ENCODE measurements at places on chromosomes 6 and 20.

DNA sequence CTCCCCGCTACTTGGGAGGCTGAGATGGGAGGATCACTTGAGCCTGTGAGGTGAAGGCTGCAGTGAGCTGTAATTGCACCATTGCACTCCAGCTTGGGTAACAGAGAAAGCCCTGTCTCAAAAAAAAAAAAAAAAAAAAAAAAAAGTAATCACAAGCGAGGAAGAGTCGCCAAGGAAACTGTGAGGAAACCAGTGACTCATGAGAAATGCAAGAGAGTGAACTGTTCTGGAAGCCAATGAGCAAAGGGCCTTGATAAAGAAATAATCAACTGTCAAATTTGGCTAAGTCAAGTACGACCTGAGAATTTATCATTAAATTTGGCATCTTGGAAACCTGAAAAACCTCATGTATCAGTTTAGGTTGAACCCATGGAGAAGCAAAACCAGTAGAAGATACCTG, 16.1 kb upstream of the LAMP5 start:
- no peak for DNase-seq

GRCh38 chr6:75409286-75409685, 84.3 kb downstream of the FILIP1 start:
- no peak for DNase-seq

- DNase-seq, result no peak
Measured at GRCh38 chr6:46925563-46926253, 4.0 kb upstream of the ADGRF5 start.

DNA sequence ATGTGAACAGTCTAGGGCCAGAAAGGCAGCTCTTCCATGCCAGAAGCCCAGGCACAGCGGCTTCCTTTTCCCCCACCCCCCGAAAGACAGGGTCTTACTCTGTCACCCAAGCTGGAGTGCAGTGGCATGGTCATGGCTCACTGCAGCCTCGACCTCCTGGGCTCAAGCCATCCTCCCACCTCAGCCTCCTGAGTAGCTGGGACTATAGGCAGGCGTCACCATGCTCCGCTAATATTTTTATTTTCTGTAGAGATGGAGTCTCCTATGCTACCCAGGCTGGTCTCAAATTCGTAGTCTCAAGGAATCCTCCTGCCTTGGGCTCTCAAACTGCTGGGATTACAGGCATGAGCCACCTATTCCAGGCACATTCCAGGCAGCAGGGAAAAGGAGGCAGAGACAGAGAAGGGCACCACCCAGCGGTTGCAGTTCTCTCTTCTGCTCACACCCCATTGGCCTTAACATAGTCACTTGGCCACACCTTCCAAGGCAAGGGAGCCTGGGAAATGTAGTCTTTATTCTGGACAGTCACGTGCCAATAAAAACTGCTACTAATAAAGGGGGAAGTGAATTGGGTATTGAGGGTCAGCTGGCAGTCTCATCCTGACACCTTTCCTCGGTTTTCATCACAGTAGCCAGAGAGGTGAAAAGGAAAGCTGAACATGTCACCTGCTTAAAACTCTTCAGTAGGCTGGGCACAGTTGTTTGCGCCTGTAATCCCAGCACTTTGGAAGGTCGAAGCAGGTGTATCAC, 205.9 kb downstream of the ZMYND8 start:
- no peak for DNase-seq

DNA sequence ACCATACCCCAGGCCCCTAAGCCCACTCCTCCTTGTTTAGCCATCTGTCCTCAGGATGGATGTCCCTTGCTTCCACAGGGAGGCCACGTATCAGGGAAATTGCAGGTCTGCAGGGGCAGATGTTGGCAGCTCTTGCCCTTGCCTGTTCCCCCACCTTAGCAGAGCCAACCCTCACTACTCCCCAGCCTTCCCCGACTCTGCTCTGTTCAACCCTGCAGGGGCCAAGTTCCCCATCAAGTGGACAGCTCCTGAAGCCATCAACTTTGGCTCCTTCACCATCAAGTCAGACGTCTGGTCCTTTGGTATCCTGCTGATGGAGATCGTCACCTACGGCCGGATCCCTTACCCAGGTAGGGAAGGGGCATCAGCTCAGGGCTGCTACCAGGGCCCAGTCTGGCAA, 10.7 kb upstream of the TM9SF4 start:
- no peak for DNase-seq

DNA sequence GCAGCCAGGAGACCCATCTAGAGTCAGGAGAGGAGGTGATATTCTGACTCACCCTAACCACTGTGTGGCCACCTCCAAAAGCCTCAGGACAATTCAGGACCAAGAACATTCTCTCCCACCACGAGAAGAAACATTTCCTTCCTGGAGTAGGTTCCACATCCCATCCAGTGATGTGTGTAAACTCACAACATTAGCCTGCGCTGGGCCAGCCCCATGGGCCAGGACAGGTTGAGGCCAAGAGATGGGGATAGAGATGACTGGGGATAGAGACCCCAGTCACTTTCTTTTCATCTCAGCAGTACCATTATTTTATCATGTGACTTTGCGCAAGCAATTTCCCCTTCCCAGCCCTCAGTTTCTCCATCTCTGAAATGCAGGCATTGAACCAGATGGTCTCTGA, 126.6 kb upstream of the PTPRT start:
- DNase-seq, result no peak

- no peak for DNase-seq
Measured at GRCh38 chr6:37928217-37928616, 108.7 kb downstream of the ZFAND3 start.

- DNase-seq, result no peak
Measured at GRCh38 chr20:7693761-7694160, 246.5 kb downstream of the HAO1 start.

GRCh38 chr6:13046084-13046483, 282.3 kb downstream of the TBC1D7 start:
- no peak for DNase-seq

DNA sequence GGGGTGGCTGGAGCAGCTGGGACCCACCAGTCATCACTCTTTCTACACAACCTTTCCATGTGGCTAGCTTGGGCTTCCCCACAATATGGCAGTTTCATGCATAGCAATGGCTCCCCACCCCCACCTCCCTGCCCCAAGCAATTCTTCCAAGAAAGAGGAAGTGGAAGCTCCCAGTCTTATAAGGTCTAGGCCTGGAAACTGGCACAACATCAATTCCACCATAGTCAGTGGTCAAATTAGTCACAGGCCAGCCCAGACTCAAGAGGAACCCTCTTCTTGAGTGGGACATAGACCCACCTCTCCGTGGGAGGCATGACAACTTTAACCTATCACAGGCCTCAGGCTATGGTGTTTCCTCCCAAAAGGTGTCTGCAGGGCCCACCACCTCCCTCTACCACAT, 17.7 kb downstream of the TGM6 start:
- no peak for DNase-seq

- DNase-seq, result no peak
Measured at GRCh38 chr6:47897247-47897646, 115.4 kb downstream of the OPN5 start.

- no peak for DNase-seq
Measured at GRCh38 chr6:105453968-105454367, 51.1 kb upstream of the PREP start.

- DNase-seq, result no peak
Measured at GRCh38 chr6:4564801-4565271, 211.4 kb upstream of the CDYL start.

DNA sequence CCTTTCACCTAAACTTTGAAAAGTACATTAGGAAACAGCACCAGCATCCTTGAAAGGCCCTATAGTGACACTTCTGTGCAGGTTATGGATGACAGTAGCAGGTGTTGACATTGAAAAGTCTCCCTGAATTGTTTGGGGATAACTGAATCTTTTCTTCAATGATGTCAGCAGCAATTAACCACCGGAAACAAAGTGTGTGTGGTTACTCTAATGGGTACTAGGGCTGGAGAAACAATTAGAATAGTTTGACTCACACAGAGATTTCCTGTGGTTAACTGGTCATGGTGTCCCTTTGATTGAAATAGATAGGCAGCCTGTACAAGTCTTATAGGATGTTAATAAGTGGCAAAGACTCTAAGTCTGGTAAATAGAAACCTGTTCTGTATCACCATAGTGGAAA, 189.1 kb downstream of the TBX18 start:
- no peak for DNase-seq

DNA sequence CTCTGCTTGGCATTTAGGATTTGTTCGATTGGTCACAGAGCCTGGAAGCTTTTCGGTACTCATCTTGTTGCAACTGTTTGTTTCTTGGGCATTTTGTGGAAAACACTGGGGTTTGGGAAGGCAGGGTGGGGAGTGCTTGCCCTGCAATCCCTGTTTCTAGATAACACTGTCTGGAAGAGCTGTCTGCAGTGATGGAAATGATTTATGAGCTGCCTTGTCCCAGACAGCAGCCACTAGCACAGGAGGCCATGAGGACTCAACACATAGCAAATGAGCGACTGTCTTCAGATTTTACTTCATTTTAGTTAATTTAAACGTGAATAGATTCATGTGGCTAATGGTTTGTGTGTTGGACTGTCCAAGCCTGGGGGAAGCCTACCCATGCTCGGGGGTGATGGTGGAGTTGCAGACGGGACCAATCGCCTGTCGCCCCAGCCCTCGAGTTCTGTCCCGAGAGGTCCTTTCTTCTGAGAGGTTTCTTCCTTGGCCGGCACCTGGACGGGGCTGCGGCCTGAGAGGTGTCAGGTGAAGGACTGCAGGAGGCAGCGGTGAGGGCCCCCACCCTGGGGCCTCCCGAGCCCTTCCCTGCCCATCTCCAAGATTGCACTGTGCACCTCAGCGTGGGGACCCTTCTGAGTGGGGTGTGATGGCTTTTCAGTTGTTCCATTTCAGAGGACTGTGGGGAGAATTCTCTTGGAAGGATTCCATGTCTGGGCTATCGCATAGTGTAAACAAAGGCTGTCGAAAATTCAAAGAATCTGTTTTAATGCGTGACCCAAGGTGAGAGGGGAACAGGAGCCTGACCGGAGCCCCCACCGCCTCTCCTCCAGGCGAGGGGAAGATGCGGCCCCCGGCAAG, 55.4 kb downstream of the SMOC2 start:
- DNase-seq, result no peak

DNA sequence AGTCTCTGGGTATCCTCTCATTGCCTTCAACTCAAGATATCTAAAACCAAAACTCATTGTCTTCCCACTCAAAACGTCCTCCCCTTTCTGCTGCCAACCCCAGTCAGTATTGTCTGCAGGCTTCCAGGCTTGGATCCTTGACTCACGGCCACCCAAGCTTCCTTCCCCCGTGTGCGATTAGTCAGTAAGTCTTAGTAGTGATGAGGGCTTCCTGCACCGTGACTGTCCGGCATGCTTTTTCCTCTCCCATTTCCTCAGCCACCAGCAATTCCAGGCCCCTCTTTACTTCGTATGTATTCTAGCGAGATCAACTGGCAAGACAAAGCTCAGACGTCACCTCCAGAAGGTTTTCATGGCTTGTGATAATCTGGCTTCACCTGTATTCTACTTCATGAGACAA, 88.6 kb upstream of the DUSP22 start:
- DNase-seq, result no peak

GRCh38 chr6:41222045-41222444, 6.1 kb upstream of the TREML4 start:
- no peak for DNase-seq

GRCh38 chr6:157861184-157861583, 38.1 kb downstream of the SNX9 start:
- DNase-seq, result no peak

Measured in activated T-helper 1 cell treated with anti-CD3 and anti-CD28 coated beads, Interleukin-2, amount 50 U/mL, for 16 hours (primary cell).